ENCODE measurements at places on chromosomes 6 and 20.
A peak's percentile ranks its signal among the peaks of the same experiment; 100 is the strongest.

- no peak for DNase-seq
Observed at GRCh38 chr6:142645663-142646062, 299.3 kb downstream of the HIVEP2 start.

DNA sequence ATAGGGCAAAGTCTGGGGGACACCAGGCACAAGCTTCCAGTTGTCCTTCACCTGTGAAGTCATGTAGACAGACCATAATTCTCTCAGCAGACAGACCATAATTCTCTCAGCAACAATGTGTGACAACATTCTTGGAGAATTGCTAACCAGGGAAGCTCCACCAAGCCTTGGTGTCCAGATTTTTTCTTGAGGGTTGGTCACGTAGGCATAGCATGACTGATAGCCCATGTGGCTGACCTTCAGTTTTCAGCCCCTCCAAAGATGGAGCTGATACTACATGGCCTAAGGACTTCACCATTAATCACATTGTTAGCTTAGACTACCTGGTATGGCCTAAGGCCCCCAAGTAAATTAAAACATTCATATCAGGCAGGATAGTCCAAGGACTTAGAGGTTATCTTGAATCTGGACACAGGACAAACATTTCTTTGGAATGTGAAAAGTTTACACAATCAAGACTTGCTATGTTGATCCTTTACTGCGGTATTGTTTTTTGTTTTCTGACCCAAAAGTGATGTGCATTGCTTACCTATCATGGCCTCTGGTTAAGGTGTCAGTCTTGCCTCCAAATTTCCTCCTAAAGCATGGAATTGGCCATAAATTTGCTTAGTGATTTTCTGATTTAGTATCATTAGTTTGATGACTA lies 76.9 kb downstream of the CEP57L1 start:
- DNase-seq: no peak

DNA sequence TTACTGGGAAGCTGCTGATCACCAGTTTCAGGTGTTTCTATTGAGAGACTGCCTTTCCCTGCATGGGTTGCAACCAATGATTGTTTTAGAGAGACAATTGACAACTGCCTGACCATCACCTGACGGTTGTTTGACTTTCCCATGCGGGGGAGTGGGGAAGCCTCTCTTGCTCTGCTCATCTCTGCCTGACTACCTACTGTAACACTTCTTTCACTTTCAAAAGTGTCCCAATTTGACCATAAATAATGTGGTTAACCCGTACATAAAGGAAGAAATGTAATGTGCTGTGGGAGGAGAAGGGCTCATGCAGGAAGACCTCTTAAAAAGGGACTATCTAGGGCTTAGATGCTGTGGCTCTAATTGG lies 122.1 kb upstream of the PHACTR1 start:
- no peak for DNase-seq

GRCh38 chr6:84758486-84758885 lies 5.9 kb downstream of the TBX18 start:
- no peak for DNase-seq

DNA sequence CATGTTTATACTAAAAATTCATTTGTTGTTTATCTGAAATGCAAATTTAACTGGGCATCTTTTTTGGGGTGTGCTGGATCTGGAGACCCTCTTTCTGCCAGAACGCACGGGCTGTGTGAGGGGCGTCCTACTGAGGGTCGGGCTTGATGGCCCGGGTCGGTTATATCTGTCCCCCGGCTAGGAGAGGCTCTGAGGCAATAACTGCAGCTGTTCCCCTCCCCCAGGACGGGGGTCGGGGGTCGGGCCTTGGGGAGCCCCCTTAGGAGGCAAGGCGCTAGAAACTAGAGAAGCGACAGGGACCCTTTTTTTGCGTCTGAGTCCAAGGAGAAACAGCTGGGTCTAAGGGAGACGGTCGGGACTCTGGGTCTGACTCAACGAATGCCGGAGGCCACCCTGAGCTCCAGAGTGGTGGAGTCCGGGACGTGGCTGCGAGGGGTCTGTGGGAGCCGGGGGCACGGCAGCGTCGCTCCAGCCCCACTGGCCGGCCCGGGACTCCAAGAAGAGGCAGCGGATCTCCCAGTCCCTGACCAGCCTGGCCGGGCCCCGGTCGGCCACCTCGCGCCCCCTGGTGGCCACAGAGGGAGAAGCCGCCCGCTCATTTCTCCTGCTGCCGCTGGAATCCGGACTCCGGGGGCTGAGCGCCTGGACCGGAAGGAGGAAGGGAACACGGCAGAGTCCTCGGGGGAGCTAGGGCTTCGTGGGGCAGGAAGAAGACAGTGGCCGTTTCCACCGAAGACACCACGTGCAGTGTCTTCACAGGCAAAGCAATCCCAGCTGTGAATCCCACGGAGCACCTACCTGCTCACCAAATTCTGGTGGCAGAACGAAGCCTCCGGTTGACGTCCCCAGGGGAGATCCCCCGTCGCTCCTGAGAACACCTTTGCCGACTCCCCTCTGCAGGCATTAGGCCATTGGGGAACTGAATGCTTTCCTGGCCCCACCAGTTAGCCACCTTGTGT lies 24.0 kb upstream of the SCML4 start:
- DNase-seq: peak; percentile 88

DNA sequence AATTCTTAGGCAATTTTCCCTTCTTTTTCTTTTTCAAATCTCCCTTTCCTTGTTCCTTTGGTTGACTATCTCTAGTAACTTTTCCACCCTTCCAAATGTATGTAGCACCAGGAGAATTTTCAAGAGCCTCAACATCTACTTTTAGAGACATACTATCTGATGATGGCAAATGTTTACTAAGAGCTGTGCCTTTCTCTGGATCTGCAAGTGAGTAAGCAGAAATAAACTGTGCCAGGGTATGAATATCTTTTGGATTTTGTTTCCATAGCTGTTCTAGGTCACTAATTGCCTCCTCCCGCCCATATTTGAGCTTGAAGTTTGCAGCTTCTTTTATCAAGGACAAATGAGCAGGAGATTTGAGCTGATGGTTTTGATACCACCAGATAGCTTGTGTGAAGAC lies 69.5 kb downstream of the GTF2H5 start:
- DNase-seq: no peak

- DNase-seq: no peak
Observed at GRCh38 chr6:32614366-32615081, 22.7 kb upstream of the HLA-DQA1 start.

DNA sequence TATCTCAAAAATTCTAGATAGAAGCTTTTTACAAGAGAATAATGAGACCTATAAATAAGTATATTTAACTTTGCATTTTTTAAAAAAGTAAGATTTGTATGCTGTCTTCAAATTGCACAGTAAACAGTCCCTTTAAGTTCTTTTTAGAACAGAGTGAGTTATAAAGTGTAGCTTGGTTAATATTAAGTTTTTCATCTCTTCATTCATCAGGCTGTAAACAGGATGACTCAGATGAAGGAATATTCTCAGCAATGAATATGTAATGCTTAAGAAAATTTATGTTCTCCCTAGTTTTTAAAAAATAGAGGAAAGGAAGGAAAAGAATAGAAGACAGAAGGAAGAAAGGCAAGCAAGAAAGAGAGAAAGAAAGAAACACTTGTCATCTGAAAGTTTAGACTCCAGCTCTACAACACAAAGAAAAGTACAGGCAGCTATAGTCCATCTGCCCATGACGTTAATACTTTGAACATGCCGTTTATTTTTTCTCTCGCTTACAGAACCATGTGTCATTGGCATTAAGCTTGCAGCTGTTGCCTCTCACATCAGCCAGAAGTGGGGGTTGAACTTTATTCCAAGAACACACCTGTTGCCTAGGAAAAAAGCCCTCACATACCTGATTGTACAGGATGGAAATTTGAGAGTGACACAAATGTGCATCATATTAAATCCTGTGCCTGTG lies 36.1 kb downstream of the CAP2 start:
- DNase-seq: no peak

DNA sequence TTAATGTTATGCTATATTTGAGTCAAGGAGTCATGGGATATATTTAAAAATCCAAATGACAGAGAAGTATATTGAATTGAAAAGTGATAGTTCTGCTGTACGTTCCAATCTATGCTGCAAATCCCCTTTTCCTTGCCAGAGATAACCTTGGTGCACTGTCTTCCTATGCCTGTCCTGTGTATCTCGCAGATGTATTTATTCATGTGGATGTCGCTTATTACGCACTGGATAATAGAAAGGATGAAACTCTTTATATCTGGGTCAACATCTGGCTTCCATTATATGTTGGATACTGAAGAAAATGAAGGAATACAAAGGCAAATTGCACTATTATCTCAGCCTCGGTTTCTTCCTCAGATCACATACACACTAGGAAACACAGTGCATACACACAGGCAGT lies 331.3 kb downstream of the BCKDHB start:
- no peak for DNase-seq

DNA sequence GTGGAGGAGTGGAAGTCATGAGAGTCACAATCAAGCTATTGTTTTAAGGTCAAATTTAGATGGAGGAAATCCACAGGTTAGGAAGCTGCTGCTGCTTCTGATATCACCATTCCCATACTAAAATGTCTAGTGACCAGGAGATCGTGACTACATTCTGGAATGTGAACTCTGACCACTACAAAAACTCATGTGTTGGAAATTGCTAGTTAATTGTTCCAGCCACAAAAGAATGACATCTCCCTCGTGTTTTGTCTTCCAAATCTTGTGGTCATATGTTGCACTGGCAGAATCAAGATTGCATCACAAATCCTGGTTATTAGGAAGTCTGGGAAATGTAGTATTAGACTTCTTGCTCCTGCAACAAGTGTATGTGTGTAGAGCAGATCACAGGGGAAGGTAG lies 441.9 kb downstream of the CD109 start:
- no peak for DNase-seq

DNA sequence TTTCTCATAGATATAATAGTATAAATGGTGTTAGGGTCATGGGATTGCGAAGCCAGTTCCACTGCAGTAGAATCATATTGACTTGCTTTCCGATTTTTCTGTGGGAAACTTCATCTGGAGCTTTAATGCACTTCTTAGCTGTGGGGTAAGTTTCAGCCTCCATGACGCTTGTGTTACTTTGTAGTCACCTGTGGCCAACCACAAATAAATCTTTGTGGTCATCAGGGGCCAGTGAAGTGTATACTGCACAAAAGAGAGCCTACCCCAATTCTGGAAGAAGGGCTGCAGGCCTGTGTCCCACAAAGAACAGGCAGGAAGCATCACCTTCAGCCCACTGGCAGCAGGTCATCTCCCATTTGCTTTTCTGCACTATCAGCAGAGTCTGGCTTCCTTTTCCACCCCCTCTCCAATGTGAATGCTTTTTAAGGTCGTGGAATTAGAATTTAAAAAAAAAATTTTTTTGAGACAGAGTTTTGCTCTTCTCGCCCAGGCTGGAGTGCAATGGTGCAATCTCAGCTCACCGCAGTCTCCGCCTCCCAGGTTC lies 32.0 kb downstream of the MTHFD1L start:
- no peak for DNase-seq

DNA sequence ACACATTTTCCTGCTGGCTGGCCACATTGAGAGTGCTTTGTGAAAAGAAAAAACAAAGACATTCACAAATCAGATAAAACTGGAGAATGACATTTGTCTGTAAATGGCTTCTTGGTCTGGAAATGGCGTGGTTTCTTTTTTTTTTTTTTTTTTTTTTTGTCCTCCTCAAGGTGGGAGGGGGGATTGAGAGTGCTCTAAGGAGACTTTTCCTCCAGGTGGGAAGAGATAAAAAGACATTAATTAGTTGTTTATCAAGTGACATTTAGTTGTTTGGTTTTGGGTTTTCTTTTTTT lies 40.4 kb downstream of the GNAS start:
- DNase-seq: no peak

DNA sequence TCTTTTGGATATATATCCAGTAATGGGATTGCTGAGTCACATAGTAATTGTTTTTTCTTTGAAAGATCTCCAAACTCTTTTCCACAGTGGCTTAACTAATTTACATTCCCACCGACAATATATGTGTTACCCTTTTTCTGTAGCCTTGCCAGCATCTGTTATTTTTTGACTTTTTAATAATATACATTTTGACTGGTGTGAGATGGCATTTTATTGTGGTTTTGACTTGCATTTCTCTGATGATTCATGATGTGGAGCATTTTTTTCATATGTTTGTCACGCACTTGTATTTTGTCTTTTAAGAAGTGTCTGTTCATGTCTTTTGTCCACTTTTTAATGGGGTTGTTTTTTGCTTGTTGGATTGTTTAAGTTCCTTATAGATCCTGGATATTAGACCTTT lies 58.9 kb upstream of the OPRM1 start:
- no peak for DNase-seq

DNA sequence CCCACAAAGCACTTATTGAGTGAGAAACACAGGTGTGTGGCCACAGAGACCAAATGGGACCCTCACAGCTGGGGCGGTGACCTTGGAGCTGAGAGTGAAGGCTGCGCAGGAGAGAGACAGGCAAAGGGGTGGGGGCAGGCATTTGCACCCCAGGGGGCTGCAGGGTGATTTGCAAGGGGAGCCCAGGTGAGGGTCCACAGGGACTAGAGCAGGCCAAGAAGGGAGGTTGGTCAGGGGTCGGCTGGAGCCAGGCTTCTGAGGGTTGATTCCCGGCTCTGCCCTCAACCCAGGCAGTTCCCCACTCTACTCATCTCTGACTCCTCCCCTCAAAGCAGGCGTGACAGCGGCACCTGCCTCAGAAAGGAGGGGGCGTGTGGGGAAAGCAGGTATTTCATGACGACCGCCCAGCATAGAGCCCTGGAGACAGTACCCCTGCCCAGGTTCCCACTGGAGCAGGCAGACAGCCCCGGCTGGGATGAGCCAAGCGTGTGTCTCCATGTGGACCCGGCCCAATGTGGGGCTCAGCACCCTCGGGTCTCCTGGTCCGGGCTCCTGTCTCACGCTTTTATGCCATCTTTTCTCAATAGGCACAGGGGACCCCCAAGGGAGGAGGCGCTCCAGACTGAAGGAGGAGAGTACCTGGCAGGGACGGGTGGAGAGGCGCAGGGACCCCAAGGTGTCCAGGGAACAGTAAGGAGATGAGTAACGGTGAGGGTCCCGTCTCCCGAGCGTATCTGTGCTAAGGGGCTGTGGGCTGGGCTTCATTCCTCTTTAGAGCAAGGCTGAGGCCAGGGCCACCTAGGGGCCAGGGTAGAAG lies 3.1 kb upstream of the MRGBP start:
- DNase-seq: no peak

GRCh38 chr6:111844921-111845320 lies 28.3 kb downstream of the FYN start:
- DNase-seq: no peak

- no peak for DNase-seq
Observed at GRCh38 chr20:41179961-41180360, 42.6 kb downstream of the PLCG1 start.

GRCh38 chr6:133291671-133292070 lies 50.5 kb downstream of the EYA4 start:
- DNase-seq: no peak

DNA sequence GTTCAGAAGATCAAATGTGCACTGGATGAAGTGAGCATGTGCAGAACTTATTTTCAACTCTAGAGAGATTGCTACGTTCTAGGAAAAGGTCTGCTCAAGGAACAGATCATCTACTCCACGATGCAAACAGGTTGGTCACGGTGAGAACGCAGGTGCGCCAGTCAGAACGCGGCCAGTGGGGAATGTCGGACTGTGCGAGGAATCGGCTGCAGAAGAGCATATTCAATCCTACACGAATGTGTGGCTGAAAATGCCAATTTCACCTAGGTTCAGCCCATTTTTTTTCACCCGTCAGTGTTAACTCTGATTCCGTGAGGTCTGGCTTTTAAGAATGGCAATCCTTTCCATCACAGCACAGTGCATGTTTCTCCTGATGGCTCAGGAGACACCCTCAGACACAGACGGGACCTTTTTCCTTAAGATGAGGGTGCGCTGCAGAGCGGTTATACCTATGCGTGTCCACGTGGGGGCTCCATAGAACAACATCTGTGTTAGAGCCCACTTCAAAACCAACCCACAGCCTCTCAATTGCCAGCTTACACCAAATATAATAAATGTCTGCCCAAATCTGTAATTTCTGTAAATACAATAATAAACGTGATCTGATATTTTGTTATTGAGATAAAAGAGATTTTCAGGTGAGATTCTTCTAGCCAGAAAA lies 250.4 kb downstream of the FOXA2 start:
- DNase-seq: peak; percentile 73

All from K562 (cell line).